ENCODE measurements at places on chromosomes 1 and 21.

DNA sequence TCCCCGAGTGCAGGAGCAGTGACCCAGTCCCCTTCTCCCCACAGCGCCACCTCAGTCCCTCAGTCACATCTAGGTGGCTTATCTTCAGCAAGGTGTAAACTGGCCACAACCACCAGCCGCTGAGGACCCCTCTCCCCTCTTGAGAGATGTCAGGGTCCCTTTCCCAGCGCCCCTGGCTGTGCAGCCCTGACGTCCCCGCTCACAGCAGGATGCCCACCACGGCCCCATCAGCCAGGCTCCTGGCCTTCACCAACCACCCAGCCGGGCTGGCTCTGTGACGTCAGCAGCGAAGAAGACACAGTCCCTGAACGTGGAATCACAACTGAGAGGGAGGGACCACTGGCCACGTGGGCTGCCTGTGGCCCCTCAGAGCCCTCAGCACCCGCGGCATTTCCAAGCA is 249.4 kb downstream of the NPHP4 start:
- H3K27me3 ChIP-seq, result peaks cover 9% of the 10 kb centered on the region
- no peak overlapping the region for H3K27ac ChIP-seq
- peaks cover 14% of the 10 kb centered on the region for H3K4me1 ChIP-seq

GRCh38 chr21:34803782-34804370 is 135.1 kb downstream of the CLIC6 start:
- peaks cover 31% of the 10 kb centered on the region for H3K36me3 ChIP-seq
- DNase-seq, result no peak

GRCh38 chr1:245588116-245588639 is 433.4 kb downstream of the KIF26B start:
- H3K36me3 ChIP-seq, result peaks cover 29% of the 10 kb centered on the region
- H3K27me3 ChIP-seq, result no peaks in the 10 kb centered on the region
- H3K4me1 ChIP-seq, result peaks cover 86% of the 10 kb centered on the region
- DNase-seq, result no peak

DNA sequence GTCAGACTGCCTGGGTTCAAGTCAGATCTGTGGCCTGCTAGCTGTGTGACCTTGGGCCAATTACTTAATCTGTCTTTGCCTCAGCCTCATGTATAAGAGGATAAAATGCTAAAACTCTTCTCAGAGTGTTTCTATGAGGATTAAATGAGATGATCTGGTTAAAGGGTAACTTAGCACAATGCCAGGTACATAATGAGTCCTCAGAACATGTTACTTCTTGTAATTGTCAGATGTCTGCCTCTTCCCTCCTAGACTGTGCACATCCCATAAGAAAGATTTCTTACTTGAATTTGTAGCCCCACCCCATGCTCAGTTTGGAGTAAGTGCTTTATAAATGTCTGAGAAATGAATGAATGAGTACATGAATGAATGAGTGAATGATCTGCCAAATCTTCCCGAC is 34.6 kb upstream of the HIVEP3 start:
- H3K4me1 ChIP-seq, result peaks cover 14% of the 10 kb centered on the region
- no peak for DNase-seq
- peaks cover 10% of the 10 kb centered on the region for H3K27me3 ChIP-seq
- no peak overlapping the region for H3K27ac ChIP-seq
- no peak overlapping the region for H3K4me3 ChIP-seq

GRCh38 chr1:245229051-245229450 is 74.3 kb downstream of the KIF26B start:
- no peaks in the 10 kb centered on the region for H3K27me3 ChIP-seq
- H3K4me3 ChIP-seq, result no peak overlapping the region
- DNase-seq, result no peak
- peaks cover 16% of the 10 kb centered on the region for H3K36me3 ChIP-seq

- no peaks in the 10 kb centered on the region for H3K36me3 ChIP-seq
- H3K27me3 ChIP-seq, result no peaks in the 10 kb centered on the region
- H3K4me1 ChIP-seq, result no peaks in the 10 kb centered on the region
- no peak overlapping the region for H3K27ac ChIP-seq
- no peak overlapping the region for H3K4me3 ChIP-seq
Observed at GRCh38 chr1:183975651-183976050, 61.9 kb downstream of the COLGALT2 start.

- H3K36me3 ChIP-seq, result peaks cover 59% of the 10 kb centered on the region
- no peaks in the 10 kb centered on the region for H3K4me1 ChIP-seq
- no peak overlapping the region for H3K27ac ChIP-seq
- H3K27me3 ChIP-seq, result no peaks in the 10 kb centered on the region
Observed at GRCh38 chr21:46344219-46344915, 20.4 kb downstream of the PCNT start.

- no peak overlapping the region for H3K27ac ChIP-seq
- H3K36me3 ChIP-seq, result peaks cover 4% of the 10 kb centered on the region
- peaks cover 89% of the 10 kb centered on the region for H3K4me1 ChIP-seq
- DNase-seq, result no peak
- no peaks in the 10 kb centered on the region for H3K27me3 ChIP-seq
Observed at GRCh38 chr1:224502459-224503160, 68.0 kb upstream of the WDR26 start.

GRCh38 chr1:26571381-26571780 is 41.8 kb downstream of the RPS6KA1 start:
- H3K4me1 ChIP-seq, result peaks cover 27% of the 10 kb centered on the region
- H3K27ac ChIP-seq, result no peak overlapping the region
- H3K36me3 ChIP-seq, result peaks cover 31% of the 10 kb centered on the region
- no peak for DNase-seq
- H3K27me3 ChIP-seq, result no peaks in the 10 kb centered on the region
- H3K4me3 ChIP-seq, result no peak overlapping the region

DNA sequence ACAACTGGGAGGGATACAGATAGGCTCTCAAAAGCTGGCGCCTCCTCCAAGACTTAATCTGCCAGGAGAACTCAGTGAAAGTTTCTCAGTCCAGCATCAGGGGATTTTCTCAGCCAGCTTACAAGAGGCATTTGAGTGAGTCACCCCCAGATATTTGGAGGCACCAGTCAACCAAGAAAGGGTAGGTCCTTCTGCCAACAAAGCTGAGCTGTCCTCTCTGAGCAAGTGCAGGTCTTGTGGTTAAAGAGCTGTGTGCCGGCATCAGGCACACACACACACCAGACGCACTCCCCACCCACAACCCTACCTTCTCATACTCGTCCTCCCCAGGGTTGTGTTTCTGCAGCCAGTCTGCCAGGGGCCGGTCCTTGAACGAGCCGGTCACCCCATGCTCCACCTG is 27.0 kb upstream of the PPP1R15B start:
- no peaks in the 10 kb centered on the region for H3K4me1 ChIP-seq
- H3K4me3 ChIP-seq, result no peak overlapping the region
- no peak for DNase-seq
- H3K27me3 ChIP-seq, result peaks cover 2% of the 10 kb centered on the region

- peaks cover 10% of the 10 kb centered on the region for H3K4me1 ChIP-seq
- peaks cover 82% of the 10 kb centered on the region for H3K27me3 ChIP-seq
- no peaks in the 10 kb centered on the region for H3K36me3 ChIP-seq
- no peak overlapping the region for H3K4me3 ChIP-seq
- DNase-seq, result peak; percentile 44
- H3K27ac ChIP-seq, result no peak overlapping the region
Observed at GRCh38 chr1:2628933-2629626, 3.7 kb downstream of the MMEL1 start.

DNA sequence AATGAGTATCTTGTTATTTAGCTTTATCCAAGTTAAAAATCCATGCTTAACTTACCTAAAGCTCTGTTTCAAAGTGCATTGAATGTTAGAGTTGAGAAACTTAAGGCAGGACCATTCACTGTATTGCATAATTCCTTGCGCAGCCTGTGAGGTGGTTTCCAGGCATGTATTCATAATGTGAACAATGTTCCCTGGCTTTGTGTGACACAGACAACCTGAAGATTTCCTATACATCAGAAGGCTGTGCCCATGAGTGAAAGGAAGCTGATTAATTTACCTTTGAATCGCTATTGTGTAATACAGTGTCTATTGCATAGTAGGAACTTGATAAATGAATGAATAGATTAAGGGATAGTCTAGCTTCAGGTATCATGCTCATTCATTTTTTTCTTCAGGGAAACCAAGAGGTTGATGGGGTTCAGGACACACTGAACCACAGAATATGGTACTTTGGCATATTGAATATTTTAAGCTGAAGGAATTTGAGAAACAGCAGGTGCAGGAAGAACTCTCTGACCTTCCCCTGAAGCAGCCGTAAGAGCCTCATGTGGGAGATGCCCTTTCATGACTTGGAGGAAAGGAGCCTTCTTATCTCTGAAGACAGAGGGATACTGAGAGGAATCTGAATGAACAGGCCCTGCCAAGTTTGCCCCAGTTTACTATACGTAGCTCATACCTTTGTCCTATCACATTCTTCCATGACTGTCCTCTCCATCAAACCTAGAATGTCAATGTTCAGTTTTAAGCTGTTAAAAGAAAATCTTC is 88.6 kb upstream of the GNG12 start:
- DNase-seq, result no peak
- peaks cover 8% of the 10 kb centered on the region for H3K27me3 ChIP-seq
- H3K27ac ChIP-seq, result no peak overlapping the region
- H3K4me3 ChIP-seq, result no peak overlapping the region
- no peaks in the 10 kb centered on the region for H3K36me3 ChIP-seq
- H3K4me1 ChIP-seq, result no peaks in the 10 kb centered on the region

- peaks cover 34% of the 10 kb centered on the region for H3K27me3 ChIP-seq
- peaks cover 48% of the 10 kb centered on the region for H3K4me1 ChIP-seq
- no peak overlapping the region for H3K27ac ChIP-seq
- peaks cover 3% of the 10 kb centered on the region for H3K36me3 ChIP-seq
- DNase-seq, result no peak
- peak overlapping the region; percentile 84 for H3K4me3 ChIP-seq
Observed at GRCh38 chr1:167628741-167629515, 1.1 kb upstream of the RCSD1 start.

- DNase-seq, result no peak
- no peak overlapping the region for H3K27ac ChIP-seq
- no peak overlapping the region for H3K4me3 ChIP-seq
- peaks cover 5% of the 10 kb centered on the region for H3K36me3 ChIP-seq
- H3K4me1 ChIP-seq, result no peaks in the 10 kb centered on the region
- peaks cover 65% of the 10 kb centered on the region for H3K27me3 ChIP-seq
Observed at GRCh38 chr1:25105836-25106235, 126.5 kb downstream of the SYF2 start.

DNA sequence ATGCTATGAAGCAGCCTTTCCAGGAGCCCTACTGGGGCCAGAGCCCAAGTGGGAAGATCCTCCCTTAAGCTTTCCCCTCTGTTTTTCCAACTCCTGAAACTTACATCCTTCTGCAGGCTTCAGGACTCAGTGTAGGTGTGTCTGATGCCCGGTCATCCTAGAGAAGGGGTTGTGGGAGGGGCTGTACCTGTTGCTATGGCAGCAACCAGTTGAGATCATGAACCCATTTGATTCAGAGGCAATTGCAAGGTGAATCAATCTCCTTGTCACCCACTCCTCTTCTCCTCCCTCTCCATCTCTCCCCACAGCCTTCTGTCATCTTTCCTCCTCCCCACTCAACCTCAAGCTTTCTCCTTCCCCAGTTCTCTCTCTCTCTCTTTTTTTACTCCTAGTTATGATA is 151.8 kb downstream of the CACNA1E start:
- no peak overlapping the region for H3K4me3 ChIP-seq
- H3K36me3 ChIP-seq, result no peaks in the 10 kb centered on the region
- no peak for DNase-seq
- H3K27ac ChIP-seq, result no peak overlapping the region
- H3K4me1 ChIP-seq, result peaks cover 7% of the 10 kb centered on the region

DNA sequence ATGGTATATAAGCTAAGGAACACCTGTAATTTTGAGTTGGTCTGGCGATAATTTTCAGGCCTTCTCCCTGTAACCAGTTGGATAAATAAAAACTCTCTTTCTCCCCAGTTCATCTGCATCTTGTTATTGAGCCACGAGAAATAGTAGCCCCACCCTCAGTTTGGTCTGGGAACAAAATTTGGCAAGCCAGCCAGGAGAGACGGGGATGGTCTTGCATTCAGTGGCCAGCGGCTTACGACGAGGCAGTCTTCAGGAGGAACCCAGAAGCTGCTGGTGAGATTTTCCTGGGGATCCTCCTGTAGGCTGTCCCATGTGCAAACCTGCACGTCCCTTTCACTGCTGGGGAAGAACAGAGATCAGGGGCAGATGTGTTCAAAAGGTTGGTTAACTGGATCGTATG is 174.6 kb downstream of the PLA2G4A start:
- no peak overlapping the region for H3K27ac ChIP-seq
- no peak for DNase-seq
- no peaks in the 10 kb centered on the region for H3K4me1 ChIP-seq
- no peak overlapping the region for H3K4me3 ChIP-seq
- no peaks in the 10 kb centered on the region for H3K27me3 ChIP-seq

- no peaks in the 10 kb centered on the region for H3K36me3 ChIP-seq
- no peak overlapping the region for H3K27ac ChIP-seq
- no peak for DNase-seq
- H3K4me3 ChIP-seq, result no peak overlapping the region
Observed at GRCh38 chr1:37404711-37405110, 69.7 kb upstream of the ZC3H12A start.

DNA sequence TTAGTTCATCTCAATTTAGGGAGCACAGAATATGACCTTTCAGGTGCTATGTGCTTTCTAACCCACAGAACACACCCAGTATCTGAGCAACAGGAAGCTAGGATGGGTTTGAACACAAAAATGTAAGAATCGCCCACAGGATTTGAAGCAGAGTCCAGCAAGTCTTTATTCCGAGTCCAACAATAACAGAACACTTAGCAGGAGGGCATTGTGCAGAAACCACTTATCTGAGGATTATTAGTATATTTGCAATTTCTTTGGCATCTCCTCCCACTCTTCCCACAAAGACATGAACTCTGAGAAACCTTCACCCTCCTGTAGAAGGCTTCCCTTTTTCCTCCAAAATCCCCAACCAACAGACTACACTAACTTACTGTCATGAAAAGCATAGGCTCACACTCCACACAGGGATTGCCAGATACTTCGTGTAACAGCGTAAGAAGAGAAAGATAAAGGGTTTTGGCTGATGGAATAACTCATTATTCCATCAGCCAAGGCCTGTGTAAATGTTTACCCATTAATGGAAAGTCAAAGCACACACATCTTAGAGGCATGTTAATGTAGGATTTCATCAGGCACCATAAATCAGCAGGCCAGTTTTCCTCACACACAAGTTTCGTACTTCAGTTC is 16.1 kb downstream of the SIPA1L2 start:
- peaks cover 19% of the 10 kb centered on the region for H3K4me1 ChIP-seq
- no peak overlapping the region for H3K27ac ChIP-seq
- H3K36me3 ChIP-seq, result peaks cover 16% of the 10 kb centered on the region
- no peak overlapping the region for H3K4me3 ChIP-seq
- no peak for DNase-seq

- no peak overlapping the region for H3K4me3 ChIP-seq
- peaks cover 19% of the 10 kb centered on the region for H3K36me3 ChIP-seq
- H3K4me1 ChIP-seq, result peaks cover 71% of the 10 kb centered on the region
- no peaks in the 10 kb centered on the region for H3K27me3 ChIP-seq
- no peak overlapping the region for H3K27ac ChIP-seq
- no peak for DNase-seq
Observed at GRCh38 chr21:43771199-43771675, 4.9 kb downstream of the CSTB start.

DNA sequence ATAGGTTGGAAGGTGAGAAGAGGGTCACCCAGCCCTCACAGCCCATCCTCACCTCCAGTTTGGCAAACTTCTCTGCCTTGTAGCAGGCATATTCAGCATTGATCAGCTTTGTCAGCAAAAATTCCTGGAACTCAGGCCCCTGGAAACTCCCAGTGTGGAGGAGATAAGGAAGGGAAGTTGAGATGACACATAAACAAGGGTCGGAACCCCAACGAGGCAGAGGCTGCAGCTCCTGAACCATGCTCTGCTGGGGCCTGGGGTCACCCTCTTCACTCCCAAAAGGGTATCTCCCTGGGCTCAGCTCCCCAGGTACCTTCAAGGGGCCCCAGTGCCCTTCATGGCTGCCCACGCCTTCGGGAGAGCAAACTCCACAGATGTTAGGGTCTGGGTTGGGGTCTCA is 60.4 kb downstream of the RAP1GAP start:
- no peak for DNase-seq
- peaks cover 8% of the 10 kb centered on the region for H3K27me3 ChIP-seq
- peaks cover 52% of the 10 kb centered on the region for H3K4me1 ChIP-seq
- no peak overlapping the region for H3K4me3 ChIP-seq
- no peaks in the 10 kb centered on the region for H3K36me3 ChIP-seq
